ENCODE measurements at places on chromosomes 1 and 21. TPM values are rescaled to one million over a fixed set of nuclear protein-coding genes. Genes with fewer than 3 reads are reported as not detected.
A peak's percentile ranks its signal among the peaks of the same experiment; 100 is the strongest.

Gene RAB3B
- total RNA-seq, result 8.4 TPM

- DNase-seq, result no peak
Measured at GRCh38 chr1:228900886-228901392, 165.7 kb downstream of the RHOU start.

DNA sequence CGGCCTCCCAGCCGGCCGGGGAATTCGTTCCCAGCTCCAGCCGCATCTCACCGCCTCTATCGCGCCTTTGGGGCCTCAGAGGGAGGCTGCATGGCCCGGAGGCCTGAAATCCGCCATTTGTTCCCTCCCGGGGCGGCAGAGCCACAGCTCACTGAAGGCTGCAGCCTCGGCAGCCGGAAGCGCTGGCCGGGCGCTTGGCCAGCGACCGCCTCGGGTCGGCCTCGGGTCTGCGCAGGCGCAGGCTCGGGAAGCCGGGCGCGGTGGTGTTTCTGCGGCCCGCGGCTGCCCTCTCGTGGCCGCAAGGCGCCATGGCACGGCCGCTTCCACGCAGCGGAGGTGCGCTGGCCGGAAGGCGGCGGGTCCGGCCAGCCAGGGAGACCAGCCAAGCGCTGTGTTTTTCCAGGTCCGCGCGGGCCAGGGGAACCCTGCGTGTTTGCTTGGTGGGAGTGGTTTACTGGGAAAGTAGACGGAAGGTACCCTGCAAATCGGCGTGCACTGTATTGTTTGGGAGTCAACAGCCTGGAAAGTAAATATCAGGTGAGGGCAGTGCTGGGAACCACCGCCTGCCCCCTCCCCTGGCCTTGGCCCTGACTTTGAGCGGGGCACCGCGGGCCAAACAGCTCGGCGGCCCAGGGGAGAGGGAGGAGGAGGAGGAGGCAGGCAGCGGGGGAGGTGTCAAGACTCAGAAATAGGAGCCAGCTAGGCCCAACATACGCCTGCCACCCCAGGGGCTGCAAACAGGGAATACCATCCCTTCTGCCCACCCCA lies 52.7 kb upstream of the CD34 start:
- peak; percentile 83 for DNase-seq

Gene LAMTOR2
- 30.7 TPM for total RNA-seq

- DNase-seq, result no peak
Measured at GRCh38 chr1:83910461-83910860, 88.5 kb downstream of the TTLL7 start.

Gene KPRP
- total RNA-seq, result not detected

DNA sequence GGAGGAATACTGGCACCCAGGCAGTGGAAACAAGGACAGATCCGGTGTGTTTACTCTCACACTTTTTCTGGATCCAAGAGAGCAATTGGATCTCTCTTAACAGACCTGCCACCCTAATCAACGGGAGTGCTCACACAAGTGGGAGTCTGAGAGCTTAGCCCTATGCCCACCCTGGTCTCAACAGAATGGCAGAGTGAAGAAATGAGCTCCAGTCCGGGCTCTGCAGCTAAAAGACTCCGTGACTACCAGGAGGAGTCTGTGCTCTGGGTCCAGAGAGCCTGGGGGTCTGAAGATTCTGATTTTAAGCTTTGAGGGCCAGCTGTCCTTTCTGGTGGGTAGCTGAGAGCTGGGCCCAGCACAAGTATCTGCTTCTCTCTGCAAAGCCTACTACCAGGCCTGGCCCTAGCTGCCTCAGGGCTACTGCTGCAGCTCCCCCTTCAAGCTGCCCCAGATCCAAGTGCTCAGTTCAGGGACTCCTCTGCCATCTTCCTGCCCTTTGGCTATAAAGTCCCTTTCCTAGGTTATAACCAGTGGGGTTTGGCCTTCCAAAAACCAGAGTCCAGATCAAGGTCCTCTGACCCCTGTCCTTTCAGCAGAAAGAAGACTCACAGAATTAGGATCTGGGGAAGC lies 3.9 kb downstream of the S100A9 start:
- DNase-seq, result no peak

Gene IL10
- total RNA-seq, result not detected

Gene SPRR2B
- total RNA-seq, result not detected

- DNase-seq, result no peak
Measured at GRCh38 chr1:22350924-22351767, 100.5 kb upstream of the ZBTB40 start.

GRCh38 chr1:175641633-175642032 lies 101.8 kb downstream of the TNR start:
- DNase-seq, result no peak

GRCh38 chr1:240649733-240650721 lies 38.1 kb upstream of the GREM2 start:
- DNase-seq, result no peak

Gene STIL
- total RNA-seq, result 9.4 TPM

DNA sequence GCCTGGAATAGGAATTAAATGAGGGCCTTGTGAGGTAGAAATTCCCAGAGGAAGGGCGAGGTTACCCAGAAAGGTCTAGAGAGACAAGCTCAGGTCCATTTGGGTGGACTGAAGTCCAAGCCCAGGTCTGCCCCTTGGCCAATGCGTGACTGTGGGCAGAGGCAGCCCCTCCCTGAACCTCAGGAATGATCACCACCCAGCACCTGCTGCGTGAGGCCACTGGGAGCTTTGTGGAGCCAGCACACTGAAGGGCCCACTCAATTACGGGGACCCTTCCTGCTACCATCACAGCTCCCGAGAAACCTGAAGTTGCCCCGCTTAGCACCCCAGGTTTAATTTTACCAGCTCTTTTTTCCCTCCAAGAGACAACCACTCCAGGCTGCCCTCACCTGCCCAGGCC lies 6.5 kb upstream of the MATN1 start:
- DNase-seq, result no peak

Gene GRIK1
- total RNA-seq, result 7.5 TPM

Gene FMOD
- 1.1 TPM for total RNA-seq

All from occipital lobe (tissue), 3 donors.